ENCODE measurements at places on chromosomes 4 and X. TPM values are rescaled to one million over a fixed set of nuclear protein-coding genes. Genes with fewer than 3 reads are reported as not detected.

The XAGE1A gene
- total RNA-seq = not detected

The LINC00632 gene
- total RNA-seq = 616 TPM

The BCORL1 gene
- 5.0 TPM for total RNA-seq

The VCX3A gene
- not detected for total RNA-seq

The RBM47 gene
- 66.6 TPM for total RNA-seq

The FGFR3 gene
- total RNA-seq = 2.0 TPM

The FGD1 gene
- total RNA-seq = 3.7 TPM

The SSX5 gene
- not detected for total RNA-seq

The FAM9C gene
- total RNA-seq = not detected

The DCX gene
- 0.33 TPM for total RNA-seq

- DNase-seq = no peak
Observed at GRCh38 chrX:30039768-30040167, 175.6 kb upstream of the MAGEB2 start.

GRCh38 chr4:169254546-169254983, 16.2 kb downstream of the SH3RF1 start:
- no peak for DNase-seq

DNA sequence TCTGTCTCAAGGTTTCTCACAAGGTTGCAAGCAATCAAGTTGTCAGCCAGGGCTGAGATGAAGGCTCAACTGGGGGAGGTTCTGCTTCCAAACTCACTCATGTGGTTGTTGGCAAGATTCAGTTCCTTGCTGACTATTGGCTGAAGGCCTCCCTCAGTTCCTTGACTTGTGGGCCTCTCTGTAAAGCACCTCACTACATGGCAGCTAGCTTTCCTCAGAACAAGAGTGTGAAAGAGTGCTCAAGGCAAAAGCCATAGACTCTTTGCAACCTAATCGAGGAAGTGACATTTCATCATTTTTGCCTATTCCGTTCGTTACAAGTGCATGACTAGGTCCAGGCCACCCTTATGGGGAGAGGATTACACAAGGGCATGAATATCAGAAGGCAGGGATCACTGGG, 52.0 kb downstream of the CXorf58 start:
- no peak for DNase-seq

GRCh38 chrX:56813318-56813837, 84.3 kb downstream of the NBDY start:
- DNase-seq = no peak

GRCh38 chr4:51895158-51895557, 52.2 kb downstream of the DCUN1D4 start:
- DNase-seq = no peak

DNA sequence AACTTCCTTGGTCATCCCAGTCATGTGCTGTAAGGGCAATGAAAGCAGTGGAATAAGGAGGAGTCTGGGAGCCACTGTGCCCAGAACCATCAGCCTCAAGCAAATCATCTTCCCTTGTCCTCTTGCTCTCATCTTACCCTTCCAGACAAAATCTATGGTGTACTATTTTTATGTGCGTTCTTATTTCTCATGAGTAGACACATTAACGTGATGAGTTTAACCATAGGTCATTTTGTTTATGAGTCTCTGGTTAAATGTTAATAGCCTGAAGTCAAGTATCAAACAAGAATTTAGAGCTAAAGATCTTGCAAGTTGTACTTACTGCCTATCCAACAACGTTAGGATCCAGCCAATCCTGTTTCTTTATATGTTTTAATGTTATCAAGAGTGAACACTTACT, 495.3 kb downstream of the SPRY1 start:
- DNase-seq = no peak

DNA sequence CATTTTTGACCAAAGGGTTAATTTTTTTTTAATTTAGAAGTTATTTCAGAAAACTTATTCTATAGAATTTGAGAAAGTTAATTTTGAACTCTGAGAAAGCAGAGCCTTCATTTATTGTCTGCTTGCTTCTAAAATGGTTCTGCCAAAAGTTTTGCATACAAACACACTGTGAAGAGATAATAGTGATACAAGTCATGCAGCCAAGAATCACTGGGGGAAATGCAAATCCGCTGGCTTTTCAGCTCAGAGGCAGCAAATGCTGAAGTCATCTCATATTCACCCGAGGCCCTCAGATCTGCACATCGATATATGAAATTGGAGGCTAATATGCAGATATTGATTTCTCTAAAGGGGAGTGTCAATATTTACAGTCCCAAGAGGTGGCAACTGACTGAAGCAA, 186.2 kb downstream of the KIT start:
- no peak for DNase-seq

- no peak for DNase-seq
Observed at GRCh38 chrX:78123190-78123589, 16.3 kb downstream of the TAF9B start.

GRCh38 chr4:96164814-96165351, 325.0 kb downstream of the PDHA2 start:
- DNase-seq = no peak

GRCh38 chr4:89029591-89029990, 27.4 kb downstream of the FAM13A start:
- no peak for DNase-seq

DNA sequence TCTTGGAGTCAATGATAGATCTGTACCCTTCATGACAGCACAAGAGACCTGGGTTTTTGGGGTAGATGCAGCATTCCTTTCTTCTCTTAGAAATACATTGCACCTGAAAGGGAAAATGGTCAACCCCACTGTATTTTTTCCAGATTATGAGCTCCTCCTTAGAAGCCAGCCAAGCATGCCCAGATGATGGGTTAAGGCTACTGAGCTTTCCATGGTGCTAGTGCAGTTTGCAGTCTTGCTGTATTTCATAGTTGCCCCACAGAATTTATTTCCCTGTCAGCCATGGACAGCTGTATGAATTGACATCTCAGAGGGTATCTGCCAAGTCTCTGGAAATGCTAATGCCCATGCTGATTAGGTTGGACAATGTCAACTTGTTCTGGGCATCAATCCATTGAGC, 73.7 kb upstream of the H2AZ1 start:
- no peak for DNase-seq

- no peak for DNase-seq
Observed at GRCh38 chr4:177485528-177485927, 43.3 kb upstream of the AGA start.

DNA sequence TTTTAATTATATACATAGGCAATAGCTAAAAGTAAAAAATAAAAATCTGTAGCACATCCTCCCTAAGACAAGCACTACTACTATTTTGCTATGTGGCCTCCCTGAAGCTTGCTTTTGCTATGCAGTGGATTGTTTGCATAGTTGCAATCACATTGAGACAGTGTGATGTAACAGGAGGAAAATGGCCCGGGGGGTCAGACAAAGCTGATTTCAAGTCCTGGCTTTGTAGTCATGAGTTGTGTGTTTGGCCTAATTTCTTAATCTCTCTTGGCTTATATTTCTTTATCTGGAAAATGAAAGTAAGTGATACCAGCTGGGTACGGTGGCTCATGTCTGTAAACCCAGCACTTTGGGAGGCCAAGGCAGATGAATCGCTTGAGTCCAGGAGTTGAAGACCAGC, 166.6 kb downstream of the LHFPL1 start:
- no peak for DNase-seq

DNA sequence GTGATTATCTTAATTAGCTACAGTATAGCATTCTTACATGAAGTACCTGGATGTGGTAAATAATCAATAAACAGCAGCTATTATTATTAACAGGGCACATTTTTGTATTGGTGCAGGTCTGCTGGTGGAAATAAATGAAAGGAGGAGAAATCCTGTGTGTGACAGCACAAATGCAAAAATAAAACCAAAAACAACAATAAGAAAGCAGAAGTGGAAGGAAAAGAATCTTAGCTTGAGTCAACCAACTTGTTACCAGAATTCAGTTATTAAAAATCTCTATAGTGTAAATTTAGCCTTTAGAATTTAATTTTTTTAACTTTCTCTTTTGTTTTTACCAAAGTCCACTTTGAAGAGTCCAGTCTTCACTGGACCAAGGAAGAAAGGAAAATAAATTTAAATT, 63.1 kb upstream of the LSM6 start:
- no peak for DNase-seq

GRCh38 chr4:87224141-87224923, 3.9 kb upstream of the KLHL8 start:
- DNase-seq = no peak

DNA sequence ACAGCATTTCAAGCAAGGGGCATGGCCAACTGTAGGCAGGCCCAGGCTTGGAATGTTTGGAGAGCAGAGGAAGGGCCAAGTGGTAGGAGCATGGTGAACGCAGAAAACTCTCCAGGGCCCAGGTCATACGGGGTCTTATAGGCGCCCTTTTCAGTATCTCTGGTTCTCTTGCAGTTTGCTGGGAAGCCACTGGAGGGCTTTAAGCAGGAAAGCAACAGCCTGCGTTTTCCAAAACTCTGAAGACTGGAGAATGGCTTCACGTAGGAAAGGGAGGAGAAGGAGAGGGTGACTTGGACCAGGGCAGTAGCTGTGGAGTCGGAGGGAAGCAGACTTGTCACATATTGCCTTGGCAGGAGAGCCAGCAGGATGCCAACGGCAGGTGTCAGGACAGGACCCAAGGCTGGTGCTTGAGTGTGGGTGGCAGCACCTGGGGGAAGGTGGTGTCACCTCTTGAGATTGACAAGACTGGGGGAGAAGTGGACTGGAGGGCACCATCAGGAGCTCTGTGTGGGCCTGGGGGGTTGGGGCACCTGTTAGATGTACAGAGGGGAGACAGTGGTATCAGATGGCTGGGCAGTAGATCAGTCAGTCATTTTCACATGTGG, 21.9 kb downstream of the TKTL1 start:
- no peak for DNase-seq

DNA sequence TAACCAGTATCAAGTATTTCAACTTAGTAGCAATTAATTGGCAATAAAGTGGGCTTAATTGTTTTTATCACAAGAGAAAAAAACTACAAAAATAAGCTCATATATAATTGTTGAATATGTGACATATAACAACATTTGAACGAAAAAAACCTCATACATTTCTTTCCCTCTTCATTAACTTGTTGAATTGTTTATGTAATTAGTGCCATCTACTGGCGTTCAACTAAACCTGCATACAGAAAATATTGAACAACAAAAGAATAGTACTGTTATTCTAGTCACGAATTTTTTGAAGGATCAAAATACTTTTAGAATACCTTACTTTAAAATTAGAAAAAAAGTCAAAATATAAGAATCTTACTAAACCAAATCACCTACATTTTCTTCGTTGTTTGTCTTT, 586.5 kb upstream of the FTHL17 start:
- no peak for DNase-seq

DNA sequence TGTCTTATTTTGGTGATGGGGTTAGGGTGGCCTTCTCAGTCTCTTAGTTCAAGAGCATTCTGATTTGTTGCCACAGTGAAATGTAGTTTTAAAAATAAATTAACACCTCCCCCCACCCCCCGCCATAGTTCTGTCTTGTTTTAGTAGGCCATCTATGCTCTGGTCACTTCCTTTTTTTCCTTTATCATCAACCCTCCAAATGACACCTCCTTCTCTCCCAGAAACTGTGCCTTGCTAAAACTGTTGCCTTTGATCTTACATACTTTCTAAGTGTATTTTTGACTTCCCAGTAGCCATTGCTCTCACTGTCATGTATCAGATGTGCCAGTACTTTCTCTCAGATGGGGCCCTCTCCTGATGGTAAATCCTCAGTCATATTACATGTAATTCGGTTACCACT, 14.5 kb upstream of the NDUFC1 start:
- DNase-seq = no peak

GRCh38 chrX:20311505-20311904, 44.8 kb upstream of the RPS6KA3 start:
- no peak for DNase-seq

DNA sequence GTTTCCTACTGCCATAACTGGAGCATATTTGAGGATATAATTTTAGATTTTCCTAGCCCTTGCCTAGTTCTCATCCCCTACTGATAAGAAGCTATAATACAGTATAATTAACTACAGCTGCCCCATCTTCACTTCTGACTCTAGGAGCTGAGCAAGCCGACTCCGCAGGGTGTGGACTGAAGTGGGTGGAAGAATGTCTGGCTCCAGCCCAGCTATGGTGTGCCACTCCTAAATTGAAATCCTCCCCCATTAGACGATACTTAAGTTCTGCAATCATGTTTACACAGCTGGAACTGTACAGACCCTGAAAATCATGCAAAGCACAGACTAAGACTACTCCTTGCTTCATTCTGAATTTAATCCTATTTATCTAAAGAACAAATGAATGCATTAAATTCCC, 93.1 kb downstream of the PCDH19 start:
- no peak for DNase-seq

DNA sequence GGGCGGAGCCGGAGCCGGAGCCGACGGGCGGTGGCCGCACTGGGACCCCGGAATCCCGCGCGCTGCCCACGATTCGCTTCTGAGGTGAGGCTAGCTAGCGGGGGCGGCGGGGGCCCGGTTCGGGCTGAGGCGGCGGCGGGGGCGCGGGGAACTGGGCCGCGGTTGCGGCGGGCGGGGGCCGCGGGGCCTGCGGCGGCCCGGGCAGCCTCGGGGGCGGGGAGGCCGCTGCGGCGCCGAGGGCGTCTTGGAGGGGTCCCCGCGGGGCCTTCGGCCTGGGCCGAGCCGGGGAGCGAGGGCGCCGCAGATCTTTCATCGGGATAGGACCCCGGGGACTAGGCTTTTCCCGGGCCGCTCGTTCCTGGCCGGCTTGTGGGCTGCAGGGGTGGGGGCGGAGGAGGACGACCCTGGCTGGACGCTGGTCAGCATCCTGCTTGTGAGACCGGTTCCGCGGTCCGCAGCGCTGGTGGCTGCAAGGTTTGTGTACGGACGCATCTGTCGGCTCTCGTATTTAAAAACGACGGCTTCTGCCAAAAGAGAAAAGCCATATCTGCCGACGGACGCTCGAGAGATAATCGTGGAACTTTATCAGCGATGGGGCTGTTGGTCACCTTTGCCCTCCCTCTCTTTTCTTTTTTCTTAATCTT, 419 bp downstream of the ADD1 start:
- DNase-seq = no peak

DNA sequence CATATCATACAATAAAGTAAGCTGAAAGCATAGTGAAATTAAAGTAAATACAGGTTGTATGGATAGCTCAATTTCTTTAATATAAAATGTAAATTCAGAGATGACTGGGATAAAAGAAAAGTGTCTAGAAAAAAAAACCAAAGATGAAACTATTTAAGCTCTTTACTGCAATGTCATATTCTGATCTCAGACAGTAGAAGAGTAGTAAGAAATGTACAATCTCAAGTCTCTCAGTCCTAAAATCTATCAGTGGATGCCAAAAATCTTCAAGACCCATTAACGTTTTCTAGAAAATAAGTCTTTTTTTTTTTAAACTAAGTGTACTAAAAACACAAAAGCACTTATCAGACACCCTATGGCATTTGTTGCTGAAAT, 13.8 kb downstream of the MGARP start:
- DNase-seq = no peak

DNA sequence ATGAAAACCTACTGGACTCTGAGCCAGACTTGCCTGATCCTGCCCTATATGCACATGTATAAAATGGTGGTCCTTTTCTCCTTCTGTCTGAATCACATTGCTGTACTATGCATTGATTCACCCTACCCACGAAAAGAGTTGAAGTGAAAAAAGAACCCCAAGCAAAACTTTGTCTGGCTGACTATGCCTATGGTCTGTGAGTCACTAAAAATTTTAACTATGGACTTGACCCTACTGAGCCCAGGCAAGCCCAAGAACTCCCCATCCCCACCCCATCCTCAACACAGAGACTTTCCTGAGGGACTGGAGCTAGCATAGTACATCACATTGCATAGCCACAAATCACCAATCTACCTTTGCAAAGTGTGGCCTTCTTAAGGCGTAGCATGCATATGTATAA, 116.6 kb upstream of the TENM3 start:
- DNase-seq = no peak

GRCh38 chrX:138127314-138127713, 561.4 kb downstream of the ZIC3 start:
- DNase-seq = no peak

- peak; percentile 25 for DNase-seq
Observed at GRCh38 chrX:2401201-2401589, 99.6 kb downstream of the DHRSX start.
